ENCODE measurements at places on chromosomes 1 and 21.

DNA sequence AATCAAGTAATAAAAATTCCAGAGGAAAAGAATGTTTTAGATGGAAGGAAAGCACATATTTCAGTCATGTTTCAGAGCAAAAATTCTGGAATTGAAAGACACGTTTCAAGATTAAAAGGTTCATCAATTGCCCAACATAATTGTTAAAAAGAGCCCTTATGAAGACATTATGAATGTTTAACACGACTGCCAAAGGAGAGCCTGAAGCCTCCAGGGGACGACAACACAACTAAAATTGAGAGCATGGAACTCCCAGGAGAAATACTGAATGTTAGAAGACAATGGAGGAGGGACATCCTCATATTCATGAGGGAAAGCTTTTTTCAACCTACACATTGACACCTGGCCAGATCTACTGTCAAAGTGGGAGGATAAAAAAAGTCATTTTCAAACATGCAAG is 16.0 kb downstream of the OR2T11 start:
- no peak for DNase-seq

DNA sequence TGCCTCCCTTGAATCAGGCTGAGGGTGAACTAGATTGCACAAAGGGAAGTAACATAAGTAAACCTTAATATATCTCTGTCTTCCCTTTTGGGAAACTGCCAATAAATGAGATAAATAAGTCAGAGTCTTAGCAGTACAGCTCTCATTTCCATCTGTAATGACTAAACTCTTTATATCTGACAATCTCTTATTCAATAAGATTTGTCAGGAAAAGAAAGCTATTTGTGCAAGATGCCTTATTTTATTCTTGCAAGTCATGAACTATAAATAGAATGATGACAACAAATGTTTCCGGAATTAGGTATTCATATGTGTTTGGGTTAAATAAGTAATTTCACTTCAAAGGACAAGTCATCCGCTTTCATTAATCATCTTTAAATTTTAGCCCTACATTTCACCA is 229.2 kb downstream of the PTGER3 start:
- DNase-seq, result peak; percentile 1

- DNase-seq, result peak; percentile 62
These were observed 7.3 kb downstream of the KIF21B start for GRCh38 chr1:201016211-201016651.

DNA sequence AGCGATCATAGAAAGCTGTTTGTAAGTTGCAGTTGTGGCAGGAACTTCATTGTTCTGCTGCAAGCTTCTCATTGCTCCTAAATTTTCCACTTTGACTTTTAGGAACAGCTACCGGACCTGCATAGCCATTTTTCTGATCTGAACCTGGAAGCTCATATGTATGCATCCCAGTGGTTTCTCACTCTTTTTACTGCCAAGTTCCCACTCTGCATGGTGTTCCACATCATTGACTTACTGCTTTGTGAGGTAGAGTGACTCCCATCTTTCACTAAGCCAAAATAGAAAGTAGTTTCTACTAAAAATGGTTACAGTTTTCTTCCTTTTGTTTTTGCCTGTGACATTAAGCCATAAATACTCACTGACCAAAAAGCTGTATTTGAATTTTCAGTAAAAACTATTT is 254.2 kb downstream of the GPR52 start:
- DNase-seq, result no peak

GRCh38 chr1:111624382-111624781 is 4.8 kb downstream of the RAP1A start:
- DNase-seq, result no peak

DNA sequence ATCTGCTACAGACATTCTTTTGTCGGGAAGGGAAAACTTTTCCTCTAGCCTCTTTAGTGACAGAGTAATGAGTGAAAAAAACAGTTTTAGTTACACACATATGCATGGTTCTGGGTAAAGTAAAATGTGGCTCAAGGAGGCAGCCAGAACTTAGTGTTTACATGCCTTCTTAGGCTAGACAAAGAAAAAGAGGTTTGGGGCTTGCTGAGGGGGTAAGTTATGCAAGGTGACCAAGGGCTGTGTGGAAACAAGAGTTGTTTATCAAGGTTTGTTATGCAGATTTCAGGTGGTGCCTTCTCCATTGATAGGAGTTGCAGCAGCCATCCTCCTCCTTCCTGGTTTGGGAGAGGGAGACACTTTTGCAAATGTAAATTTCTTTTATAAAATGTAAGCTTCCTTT is 66.5 kb upstream of the RAB3GAP2 start:
- no peak for DNase-seq

GRCh38 chr1:39922251-39922688 is 20.6 kb upstream of the MYCL start:
- DNase-seq, result no peak

DNA sequence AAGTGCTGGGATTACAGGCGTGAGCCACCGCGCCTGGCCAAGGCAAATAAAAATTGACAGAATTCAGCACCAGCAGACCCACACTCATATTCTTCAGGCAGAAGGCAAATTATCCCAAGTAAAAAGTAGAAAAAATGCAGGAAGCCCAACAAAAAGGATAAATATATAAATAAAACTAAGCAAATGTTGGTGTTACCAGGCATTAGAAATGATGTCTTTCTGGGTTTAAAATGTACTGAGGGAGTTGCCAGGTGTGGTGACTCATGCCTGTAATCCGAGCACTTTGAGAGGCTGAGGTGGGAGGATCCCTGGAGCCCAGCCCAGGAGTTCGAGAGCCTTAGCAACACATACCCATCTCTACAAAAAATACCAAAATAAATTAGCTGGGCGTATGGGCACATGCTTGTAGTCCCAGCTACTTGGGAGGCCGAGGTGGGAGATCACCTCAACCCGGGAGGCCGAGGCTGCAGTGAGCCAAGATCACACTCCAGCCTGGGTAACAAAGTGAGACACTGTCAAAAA is 6.3 kb downstream of the INTS11 start:
- DNase-seq, result peak; percentile 87

DNA sequence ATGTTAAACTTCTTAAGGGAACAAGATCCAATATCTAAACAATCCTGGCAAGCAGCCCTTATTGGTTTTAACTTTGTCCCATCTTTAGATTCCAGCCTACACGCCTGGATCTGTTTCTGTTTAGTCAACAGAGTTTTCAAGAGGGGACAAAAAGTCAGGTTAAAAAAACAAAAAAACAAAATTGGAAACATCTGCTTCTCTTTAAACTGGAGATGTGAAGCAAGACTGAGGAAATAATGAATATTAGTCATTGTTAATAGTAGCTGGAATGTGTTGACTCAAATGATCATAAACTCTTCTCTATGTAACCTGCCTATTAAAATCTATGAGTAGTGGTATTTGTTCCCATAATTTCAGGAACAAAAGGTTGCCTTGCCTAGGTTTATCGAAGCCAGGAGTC is 55.0 kb downstream of the NID1 start:
- DNase-seq, result peak; percentile 16

DNA sequence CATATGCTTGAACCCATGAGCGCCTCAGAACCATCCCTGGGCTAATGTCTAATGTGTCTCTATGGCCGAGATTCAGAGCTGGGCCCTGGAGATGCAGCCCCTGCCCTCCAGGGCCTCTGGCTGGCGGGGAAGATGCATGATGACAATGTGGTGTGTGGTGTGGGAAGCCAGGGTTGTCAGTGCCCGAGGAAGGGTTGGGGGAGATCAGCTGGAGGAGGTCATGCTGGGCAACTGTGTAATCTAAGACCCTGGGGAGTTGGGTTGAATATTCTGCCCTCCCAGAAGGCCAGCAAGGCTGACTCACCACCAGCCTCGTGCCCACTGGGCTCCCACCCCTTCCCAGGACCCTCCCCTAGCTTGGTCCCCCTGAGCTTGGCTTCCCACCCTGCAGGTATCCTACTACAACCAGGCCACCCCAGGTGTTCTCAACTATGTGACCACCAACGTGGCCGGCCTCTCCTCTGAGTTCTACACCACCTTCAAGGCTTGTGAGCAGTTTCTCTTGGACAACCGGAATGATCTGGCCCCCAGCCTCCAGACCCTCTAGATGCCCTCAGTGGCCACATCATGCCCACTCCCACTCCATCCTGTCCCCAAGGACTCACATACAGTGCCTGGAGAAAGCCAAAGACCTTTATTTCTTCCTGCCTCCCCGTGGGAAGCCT is 14.6 kb downstream of the FAM151A start:
- DNase-seq, result no peak

DNA sequence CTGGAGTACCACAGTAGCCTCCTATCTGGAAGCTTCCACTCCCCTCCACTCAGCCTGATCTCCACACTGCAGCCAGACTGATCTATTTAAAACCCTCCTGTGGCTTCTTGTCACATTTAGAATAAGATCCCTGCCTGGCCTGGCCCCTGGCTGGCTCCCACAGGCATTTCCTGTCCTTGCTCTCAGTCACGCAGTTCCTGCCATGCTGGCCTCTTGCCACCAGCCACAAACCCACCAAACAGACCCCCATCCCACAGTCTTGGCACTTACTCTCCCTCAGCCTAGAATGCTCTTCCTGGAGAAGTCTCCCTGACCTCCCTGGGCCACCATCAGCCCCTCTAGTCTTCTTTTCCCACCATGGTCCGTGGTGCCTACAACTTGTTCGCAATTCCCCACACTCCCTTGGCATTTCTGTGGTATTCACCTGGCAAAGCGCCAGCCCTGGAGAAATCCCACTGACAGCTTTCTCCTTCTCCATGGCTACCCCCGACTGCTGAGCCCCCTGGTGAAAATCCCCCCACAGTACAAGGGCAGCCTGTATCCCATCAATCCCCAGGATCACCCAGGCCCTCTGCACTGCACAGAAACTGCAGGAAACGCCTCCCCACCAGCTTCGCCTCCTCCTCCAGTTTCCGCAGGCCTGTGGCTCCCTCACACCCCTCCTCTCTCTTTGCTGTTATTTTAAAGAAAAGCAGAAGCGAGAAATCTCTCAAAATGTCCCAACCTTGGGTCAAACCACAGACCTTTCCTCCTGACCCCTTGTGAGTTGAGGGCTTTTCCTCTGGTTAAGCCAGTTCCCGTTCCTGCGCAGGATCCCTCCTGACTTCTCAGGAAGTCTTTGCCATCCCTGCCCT is 94.5 kb downstream of the SYT2 start:
- peak; percentile 77 for DNase-seq

- DNase-seq, result peak; percentile 29
These were observed at the start of gene NEXN for GRCh38 chr1:77888081-77888780. Gene NEXN, plus strand, starts transcription at chr1:77888624. Its CDS starts 27,483 bp downstream, at chr1:77916107.

DNA sequence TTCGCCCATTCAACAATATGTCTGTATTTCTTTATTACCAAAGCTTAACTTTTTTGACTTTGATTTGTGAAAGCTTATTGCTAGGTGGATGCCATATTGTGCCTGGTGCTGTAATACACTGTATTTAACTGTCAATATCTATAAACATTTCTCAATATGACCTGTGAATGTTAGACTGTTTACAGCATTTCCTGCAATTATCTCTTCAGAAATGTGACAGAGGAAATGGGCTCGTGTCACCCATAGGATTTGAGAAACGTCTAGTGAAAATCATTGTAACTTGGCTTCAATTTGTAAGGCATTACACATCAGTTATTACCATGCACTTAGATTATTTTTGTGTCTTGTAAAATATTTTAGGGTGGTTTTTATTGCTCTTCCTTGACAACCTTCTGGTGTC is 237.8 kb upstream of the ADGRL2 start:
- no peak for DNase-seq

GRCh38 chr1:245256528-245256927 is 101.7 kb downstream of the KIF26B start:
- DNase-seq, result no peak

GRCh38 chr1:89734442-89734841 is 86.4 kb upstream of the LRRC8D start:
- DNase-seq, result no peak

- DNase-seq, result no peak
These were observed 22.3 kb downstream of the RCOR3 start for GRCh38 chr1:211281320-211282022.

- no peak for DNase-seq
These were observed 2.1 kb upstream of the TMCO2 start for GRCh38 chr1:40245686-40246085.

- DNase-seq, result no peak
These were observed 404 bp upstream of the CPLANE2 start for GRCh38 chr1:16237343-16237830.

DNA sequence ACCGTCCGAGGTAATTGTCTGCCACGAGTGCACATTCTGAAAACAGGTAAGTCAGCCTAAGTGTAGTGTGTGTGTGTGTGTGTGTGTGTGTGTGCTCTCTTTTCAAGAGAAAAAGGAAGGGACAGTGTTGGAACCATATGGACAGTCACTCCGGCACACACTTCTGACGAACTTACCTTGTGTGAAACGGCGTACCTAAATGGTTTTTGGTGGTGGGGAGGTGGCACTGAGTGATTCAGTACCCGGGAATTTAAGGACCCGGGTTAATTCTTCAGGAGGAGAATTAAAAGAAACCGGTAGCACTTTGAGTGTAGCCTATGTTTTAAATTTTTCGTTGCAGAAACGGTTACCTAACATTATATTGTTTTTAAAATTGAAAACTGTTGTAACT is 286 bp downstream of the ODR4 start:
- DNase-seq, result no peak

DNA sequence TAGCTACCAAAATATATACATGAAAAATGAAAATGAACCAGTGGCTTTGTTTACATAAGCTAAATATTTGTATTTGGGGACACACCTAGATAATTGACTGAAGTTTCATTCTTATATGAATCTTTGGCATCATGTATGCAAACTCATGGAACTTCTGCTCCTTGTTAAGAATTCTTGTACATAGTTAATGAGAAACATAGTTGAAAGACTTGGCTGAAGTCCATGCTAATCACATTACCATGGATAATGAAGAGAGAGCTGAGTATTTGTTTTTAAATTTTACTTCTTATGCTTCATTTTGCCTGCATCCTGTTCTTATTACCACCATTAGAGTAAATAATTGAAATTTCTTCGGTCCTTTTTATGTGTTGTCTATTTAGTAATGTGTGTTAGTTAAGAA is 108.8 kb downstream of the LRRC53 start:
- no peak for DNase-seq

DNA sequence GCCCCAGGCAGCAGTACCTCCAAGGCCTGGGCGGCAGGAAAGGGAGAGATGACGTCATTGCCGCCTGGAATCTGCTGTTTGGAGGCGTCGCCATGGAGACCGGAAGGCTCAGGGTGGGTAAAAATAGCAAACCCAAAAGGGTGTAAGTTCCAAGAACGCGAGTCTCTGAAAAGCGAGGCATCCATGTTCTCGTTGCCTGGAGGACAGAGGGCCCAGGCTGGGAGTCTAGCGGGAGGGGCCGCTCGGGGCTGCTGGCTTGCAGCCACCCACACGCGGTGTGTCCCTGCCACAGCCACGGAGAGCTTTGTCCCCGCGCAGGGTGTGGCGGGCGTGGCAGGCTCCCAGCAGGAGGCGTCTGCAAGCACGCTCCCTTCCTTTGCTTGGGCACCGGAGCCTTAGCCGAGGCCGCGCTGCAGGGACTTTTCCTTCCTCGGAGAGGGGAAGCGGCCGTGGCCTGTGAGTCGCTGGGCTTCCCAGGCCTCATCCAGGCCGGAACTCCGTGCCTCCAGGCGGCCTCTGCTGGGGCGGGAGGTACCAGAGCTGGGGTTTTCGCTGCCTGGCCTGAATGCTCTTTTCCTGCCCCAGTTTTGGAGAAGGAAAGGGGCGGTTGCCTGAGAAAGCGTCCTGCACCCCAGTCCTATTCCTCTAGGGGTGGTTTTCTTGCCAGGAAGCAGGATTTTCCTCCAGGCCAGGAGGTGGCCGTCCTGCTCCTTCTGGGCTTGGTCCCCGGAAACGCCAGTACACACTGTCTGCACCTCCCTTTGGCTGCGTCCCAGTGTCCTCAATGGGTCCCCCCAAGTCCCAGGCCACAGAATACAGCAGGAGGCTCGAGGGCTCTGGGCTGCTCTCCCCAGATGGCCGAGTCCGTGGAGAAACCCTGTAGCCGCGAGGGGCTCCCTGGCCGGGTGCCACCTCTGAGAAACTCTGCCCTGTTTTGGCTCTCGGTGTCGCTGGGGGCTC is 15.3 kb upstream of the SKI start:
- DNase-seq, result peak; percentile 84

GRCh38 chr1:217091561-217091960 is 368.3 kb upstream of the ESRRG start:
- DNase-seq, result no peak
